ENCODE measurements at places on chromosomes 2 and 18.

DNA sequence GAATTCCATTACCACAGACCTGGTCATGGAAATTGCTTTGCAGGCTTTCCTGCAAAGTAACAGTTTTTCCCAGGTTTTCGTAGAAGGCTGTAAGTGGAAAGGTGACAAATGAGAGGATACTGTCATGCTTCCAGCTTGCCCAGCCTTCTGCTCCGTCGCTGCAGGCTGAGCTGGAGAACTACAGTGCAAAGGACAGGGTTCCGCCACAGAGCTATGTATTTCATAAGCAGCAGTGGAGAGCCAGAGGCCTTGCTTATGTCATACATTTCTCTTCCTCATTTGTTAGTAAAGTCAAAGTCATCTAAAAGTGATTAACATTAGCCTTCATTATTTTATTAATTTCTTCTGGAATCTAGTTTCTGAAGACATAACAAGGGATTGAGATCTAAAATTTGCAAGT is 72.9 kb upstream of the RBM44 start:
- no peak for DNase-seq

DNA sequence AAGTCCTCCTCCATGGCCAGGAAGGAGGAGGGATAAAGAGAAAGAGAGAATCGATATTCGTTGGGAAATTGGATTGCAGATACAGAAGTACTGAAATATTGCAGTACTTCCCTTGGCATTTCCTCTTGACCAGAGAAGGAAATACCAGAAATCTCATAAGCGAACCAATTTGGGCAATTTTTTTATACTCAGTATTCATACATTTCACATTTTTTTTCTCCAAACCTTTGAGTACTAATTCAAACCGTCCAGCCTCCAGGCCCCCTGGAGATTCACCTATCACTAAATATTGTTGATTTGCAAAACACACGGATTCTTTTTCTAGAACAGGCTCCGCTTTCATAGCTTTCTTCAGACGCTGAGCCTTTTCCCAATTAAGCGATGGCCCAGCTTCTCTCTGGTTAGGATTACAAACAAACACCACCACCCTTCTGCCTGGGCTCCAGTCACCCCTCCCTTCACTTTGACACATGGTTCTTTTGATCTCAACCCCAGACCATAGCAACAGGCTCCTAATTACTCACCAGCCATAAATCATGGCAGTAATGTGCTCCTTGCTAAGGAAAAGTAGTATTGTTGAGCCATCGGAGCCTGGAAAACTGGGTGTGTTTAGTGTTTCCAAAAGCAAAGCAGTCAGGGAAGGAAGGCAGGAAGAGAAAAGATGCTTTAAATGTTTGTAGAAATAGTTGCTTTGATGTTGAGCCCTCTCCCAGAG is 138.4 kb upstream of the CCDC68 start:
- DNase-seq, result no peak

DNA sequence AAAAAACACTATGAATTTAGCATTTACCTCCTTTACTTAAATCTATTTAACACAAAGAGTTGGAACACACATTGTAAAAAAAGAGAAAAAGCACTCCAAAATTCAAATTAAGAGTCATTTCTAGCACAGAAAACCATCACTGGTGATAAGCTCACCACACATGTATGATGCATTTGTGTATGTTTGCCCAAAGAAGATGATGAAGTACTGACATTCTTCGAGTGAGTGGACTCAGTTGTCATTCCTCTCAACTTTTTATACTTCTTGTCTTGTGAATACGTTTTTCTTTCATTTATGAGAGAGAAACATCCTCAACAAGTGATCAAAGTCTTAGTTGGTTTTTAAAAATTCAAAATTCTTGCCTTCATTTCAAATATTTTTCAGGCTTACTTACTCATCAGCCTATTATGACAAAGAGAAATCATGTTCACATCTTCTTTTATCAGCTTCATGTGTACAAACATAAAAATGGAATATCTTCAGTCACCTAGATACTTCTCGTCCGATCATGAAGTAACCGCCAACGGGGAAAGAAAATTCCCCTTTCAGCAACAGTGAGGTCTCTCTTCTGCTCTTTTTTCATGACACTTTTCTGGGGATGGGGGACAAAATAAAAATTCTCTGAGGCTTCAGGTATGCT is 1.5 kb downstream of the DSEL start:
- no peak for DNase-seq

DNA sequence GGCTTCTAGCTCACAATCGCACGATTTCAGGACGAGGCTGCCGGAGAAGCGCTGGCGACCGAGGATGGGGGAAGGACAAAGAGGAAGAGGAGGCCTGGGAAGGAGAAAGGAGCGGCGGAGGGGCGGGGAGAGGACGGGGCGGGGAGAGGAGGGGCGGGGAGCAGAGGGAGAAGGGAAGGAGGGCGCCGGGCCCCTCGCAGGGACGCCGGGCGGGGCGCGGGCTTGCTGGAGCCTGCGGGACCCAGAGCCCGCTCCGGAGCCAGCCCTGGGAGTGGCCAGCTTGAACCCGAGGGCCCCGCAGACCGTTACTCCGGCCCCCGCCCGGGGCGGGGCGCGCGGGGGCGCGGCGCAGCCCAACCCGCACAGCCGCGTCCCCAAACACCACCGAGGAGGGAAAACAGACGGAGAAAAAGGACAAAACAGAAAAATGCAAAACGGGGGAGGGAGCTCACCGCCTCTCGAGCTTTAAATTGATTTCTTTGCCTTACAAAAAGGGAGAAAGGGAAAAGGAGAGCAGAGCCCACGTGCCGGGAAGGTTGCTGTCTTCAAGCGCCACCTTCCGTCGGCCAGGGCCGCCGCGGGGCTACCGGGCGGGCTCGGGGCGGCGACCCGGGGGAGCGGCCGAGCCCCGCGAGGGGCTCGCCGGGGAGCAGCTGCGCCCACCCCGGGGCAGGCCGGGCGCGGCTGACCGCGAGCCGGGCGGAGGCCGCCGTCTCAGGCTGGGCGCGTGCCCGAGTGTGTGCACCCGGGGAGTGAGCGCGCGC is 781 bp upstream of the SOX11 start:
- no peak for DNase-seq

DNA sequence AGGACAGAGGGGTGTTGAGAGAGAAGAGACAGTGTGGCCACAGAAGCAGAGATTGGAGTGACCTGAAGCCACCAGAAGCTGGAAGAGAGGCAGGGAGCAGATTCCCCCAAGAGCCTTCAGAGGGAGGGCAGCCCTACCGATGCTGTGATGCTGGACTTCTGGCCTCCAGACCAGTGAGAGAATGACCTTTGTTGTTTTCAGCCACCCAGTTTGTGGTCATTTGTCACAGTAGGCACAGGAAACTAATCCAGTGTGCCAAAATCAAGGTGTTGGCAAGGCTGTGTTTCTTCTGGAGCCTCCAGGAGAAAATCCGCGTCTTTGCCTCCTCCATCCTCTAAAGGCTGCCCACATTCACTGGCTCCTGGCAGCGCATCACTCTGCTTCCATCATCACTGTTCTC is 15.4 kb downstream of the MAPRE3 start:
- DNase-seq, result no peak

GRCh38 chr18:50203801-50204604 is 9.1 kb upstream of the MYO5B start:
- DNase-seq, result no peak

- DNase-seq, result no peak
Measured at GRCh38 chr2:101082998-101083397, 68.2 kb downstream of the TBC1D8 start.

DNA sequence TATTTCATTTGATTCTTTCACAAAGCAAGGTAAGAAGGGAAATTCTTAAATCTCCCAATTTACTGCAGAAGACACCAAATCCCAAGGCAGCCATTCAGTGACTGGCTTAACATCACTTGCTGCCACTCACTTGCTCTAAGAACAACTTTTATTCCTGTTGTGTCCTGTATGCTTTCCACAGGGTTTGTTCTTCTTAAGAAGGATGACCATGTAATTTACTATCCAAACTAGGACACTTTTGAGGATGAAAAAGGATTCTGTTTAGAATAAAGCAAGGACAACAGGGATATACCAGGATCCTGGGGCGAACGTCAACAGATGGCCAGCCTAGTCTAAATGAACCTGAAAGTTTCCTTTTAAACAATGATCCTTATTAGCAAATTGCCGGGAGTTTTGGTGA is 34.8 kb downstream of the RIT2 start:
- no peak for DNase-seq

DNA sequence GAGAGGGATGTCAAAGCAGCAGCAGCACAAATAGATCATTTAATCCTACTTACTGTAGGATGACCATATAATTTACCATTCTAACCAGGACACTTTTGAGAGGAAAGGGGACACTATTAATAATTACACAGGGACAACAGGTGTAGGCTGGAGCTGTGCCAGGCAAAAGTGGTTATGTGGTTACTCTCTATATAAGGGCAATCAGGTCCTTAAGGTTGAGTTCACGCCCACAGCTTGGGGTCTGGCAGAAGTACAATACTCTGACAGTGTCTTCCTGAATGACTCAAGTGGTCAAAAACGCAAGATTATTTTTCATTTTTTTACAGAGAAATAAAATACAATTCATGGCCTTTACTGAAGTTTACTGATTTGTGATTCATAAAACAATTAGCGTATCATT is 2.8 kb downstream of the PREPL start:
- no peak for DNase-seq

DNA sequence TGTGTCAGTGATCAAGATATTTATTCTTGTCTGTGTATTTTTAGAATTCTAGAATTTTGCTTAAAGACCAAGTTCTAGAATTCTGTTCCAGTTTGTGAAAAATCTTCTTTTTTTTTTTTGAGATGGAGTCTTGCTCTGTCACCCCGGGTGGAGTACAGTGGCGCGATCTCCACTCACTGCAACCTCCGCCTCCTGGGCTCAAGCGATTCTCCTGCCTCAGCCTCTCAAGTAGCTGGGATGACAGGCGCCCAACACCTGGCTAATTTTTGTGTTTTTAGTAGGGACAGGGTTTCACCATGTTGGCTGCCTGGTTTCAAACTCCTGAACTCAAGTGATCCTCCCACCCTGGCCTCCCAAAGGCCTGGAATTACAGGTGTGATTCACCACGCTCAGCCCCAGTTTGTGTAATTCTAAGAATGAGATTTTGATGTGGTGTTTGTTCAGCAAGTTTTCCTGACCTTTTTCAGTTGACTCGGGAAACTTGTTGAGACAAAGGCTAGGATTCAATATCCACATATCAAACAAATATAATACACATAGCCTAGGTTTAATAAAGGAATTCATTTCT is 3.6 kb downstream of the EIF5B start:
- no peak for DNase-seq

DNA sequence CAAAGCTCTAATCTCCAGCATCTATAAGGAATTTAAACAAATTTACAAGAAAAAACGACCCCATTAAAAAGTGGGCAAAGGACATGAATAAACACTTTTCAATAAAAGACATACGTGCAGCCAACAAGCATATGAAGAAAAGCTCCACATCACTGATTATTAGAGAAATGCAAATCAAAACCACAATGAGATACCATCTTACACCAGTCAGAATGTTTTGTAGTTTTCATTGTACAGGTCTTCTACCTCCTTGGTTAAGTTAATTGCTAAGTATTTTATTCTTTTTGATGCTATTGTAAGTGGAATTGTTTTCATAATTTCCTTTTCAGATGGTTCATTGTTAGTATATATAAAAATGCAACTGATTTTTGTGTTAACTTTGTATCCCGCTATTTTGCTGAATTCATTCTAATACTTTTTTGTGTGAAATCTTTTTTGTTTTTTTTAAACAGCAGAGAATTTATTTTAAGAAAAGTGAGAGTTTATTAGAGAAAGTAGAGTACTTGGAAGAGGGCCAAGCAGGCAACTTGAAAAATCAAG is 40.7 kb downstream of the SLC39A10 start:
- DNase-seq, result no peak

- DNase-seq, result no peak
Measured at GRCh38 chr18:44051026-44051425, 629.7 kb upstream of the SETBP1 start.
